KG1 (cell line): ENCODE measurements at places on chromosomes 11 and 22.

GRCh38 chr11:44498089-44498871, 67.2 kb upstream of the CD82 start:
- DNase-seq, result no peak

- DNase-seq, result no peak
Observed at GRCh38 chr22:36612458-36612857, 83.5 kb upstream of the EIF3D start.

DNA sequence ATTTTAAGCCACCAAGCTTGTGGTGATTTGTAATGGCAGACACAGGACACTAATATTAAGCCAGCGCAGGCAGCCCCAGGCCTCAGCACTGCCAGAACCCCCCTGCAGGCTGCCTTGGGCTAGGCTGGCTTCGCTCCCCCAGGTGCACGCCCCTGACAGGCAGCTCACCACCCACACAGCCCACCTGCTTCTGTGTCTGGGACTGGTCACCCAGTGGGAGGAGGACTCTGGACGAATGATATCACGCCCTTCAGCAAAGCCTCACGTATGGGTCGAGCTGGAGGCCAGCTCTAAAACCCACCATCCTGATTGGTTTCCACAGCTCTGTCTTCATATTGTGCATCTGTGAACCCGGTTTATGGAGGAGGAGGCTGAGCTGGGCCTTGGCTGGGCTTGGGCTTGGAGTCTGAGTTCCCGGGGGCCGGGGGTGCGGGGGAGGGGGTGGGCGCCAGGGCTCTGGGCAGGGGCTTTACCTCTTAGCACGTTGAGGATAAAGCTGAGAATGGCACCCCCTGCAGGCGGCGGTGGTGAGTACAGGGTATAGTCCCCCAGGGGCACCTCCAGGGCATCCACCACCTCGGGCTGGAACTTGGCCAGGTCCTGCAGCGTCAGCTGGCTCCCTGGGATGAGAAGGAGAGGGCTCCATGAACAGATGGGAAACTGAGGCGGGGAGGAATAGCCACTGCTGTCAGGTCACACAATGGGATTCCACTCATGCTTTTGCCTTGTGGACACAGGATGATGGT, 13.8 kb downstream of the GGT5 start:
- DNase-seq, result no peak

DNA sequence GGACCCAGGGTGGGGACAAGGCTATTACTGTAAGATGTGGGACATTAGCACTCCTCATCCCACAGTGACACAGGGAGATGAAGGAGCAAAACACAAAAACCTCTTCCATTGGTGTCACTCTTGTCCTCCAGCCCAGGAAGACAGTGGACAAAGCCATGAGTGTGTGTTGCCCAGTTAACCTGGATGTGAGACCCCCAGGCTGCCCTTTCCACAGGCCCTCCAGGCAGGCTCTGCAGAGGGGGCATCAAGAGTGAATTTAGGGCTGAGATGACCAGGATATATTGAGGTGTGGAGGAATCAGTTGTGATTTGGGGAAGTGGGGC, 111.3 kb downstream of the GGTLC2 start:
- DNase-seq, result no peak

GRCh38 chr11:67564230-67564629, 19.4 kb upstream of the GSTP1 start:
- no peak for DNase-seq

DNA sequence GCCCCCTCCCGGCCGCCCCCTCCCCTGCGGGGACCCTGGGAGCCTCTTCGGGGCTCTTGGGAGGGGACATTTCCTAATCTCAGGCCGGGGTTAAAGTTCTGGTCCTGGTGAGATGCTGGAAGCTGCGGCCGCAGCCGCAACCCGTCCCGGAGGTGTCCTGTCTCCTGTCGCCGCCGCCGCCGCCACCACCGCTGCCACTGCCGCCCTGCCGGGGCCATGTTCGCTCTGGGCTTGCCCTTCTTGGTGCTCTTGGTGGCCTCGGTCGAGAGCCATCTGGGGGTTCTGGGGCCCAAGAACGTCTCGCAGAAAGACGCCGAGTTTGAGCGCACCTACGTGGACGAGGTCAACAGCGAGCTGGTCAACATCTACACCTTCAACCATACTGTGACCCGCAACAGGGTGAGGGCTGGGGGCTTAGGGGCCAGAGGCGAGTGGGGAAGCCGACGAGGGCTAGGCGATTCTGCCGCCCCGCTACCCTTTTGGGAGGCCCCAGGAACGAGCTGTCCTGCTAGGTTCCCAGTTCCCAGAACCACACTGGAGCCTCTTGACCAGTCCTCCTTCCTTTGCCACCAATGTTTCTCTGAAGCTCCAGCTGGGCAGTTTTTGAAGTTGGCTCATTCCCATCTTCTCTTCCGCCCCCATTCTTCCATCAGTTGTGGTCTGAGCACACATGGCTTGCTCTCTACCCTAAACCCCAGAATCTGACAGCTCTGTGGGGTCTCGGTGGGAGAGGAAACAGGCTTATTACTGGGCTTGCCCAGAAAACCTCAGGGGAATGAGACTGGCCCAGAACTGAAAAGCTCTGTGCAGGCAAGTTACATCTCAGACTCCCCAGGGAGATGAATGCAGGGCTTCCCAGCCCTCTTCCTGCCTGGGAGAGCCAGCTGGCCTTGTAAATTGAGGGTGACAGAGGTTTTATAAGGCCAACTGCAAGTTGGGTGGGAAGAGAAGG, 781 bp downstream of the SIDT2 start:
- no peak for DNase-seq

DNA sequence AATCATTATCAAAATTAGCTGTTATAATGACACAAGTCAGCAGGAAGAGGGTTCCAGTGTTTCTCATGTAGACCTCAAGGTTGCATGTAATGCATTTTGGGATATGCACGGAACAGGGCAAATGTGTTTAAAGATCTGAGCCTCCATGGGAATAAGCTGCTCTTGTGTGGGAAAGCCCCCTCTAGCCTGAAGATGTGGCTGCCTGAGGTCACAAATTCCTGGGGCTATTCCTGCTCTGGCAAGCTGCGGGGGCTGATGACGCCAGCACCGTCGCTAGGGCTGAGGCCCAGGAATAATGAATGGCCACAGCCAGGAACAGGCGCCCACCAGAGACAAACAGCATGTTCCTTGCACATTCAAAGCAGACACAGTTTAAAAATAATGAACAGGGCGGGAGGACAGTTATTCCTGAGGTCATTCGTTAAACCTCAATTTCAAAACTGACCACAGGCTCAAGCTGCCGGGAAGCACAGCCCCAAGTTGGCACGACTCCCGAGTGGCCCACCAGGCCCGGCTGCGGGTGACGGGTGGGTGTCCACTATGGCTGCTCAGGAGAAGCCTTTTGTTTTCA, 11.7 kb downstream of the OSBPL5 start:
- DNase-seq, result no peak

- DNase-seq, result no peak
Observed at GRCh38 chr11:71406681-71407080, 41.5 kb downstream of the DHCR7 start.

GRCh38 chr22:36055376-36056295, 27.0 kb upstream of the RBFOX2 start:
- DNase-seq, result no peak

GRCh38 chr11:116078101-116078591, 573.9 kb upstream of the CADM1 start:
- DNase-seq, result peak; percentile 14

- no peak for DNase-seq
Observed at GRCh38 chr11:132639986-132640385, 892.3 kb downstream of the OPCML start.

DNA sequence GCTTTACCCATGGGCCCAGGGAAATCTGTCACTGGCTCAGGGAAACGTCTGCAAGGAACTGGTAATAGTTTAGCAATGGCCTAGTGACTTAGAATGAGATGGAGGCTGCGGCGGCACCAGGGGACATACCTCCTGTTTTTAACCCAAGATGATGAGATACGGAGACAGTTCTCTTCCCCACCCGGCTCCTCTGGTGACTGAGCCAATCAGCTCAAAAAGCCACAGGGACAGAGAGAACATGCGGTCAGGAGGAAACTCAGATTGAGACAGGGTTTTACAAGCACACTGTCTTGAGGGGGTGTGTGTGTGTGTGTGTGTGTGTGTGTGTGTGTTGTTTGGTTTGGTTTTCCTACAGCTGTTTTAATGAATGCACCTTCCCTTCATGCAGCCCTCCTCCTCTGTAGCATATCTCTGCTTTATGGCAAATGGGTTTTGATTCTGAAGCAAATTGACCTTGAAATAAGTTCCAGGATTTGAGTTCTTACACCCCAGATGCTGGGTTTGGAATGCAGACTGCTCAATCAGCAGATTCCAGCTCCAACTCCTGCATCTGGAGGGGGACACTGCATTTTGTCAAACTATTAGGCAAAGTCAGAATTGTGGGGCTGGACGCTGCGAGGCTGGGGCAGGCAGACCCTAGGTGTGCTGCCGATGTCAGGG, 246.2 kb downstream of the NTM start:
- no peak for DNase-seq

DNA sequence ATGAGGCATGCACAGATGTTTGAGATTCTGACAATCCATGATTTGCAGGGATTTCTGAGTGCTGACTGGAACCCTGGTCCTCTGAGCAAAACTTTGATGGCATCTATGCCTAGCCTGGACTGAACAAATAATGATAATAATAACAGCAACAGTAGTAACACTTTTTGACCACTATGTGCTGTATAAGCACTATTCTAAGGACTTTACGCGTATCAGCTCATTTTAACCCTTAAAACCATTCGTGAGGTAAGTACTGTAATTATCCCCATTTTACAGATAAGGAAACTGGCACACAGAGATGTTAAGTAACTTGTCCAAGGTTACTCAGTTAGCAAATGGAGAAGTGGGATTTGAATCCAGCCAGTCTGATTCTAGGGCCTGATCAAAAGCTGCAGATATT, 168.4 kb downstream of the C11orf91 start:
- DNase-seq, result no peak

DNA sequence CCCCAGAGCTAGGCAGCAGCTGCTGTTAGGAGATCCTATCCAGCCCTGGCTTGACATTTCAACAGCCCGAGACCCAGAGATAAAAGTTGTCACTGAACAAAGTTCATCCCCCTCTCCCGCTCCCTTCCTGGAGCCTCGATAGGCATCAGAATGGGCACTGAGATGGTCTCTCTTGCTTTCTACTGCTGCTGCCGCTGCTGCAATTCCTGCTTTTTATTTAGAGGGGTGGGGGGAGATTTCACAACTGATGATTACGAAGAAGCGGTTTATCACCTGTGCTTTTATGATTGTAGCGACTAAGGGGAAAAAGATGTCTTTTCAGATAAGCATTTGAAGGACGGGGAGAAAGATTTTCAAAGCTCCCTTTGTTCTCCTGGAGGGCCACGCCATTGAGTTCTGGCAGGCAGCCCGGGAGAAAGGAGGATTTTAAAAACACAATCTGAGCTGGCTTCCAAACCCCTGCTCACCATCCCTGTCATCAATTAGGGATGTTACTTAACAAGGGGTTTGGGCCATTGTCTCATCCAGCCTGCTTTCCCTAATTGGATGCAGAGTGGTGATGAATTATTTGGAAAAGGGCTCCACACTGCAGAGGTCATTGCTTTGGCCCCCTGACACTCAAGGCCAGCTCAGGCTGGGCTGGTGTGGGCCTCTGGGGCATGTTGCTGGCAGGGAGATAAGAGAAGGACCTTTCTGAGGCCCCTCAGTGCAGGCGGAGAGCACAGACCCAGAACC, 344.7 kb downstream of the BUD13 start:
- no peak for DNase-seq

DNA sequence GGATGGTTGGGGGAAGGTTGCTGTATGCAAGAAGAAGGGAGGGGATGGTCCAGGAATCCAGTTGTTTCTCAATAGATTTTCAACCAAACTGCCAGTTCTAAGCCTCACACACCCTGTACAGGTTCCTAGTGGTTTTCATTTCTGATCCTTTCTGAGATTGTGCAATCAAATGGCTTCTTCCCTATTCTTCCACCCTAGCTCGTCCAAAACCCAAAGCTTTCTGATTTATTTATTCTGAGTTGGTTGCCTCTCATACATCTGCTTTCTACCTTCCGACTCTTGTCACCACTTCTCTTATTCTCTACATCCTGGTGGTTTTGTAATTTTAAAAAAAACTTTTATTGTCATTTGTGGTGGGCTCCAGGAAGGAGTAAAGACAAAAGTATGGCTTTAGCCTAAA, 12.6 kb downstream of the OR5A2 start:
- DNase-seq, result peak; percentile 73
